ENCODE measurements at places on chromosomes 3 and 15.

- DNase-seq: no peak
These were observed 27.7 kb upstream of the CLDN16 start for GRCh38 chr3:190360228-190360627.

GRCh38 chr3:188899881-188900280 lies 271.9 kb upstream of the TPRG1 start:
- DNase-seq: no peak

GRCh38 chr3:188106887-188107830 lies 46.8 kb upstream of the LPP start:
- DNase-seq: no peak

- no peak for DNase-seq
These were observed 33.1 kb downstream of the TM2D3 start for GRCh38 chr15:101618851-101619614.

DNA sequence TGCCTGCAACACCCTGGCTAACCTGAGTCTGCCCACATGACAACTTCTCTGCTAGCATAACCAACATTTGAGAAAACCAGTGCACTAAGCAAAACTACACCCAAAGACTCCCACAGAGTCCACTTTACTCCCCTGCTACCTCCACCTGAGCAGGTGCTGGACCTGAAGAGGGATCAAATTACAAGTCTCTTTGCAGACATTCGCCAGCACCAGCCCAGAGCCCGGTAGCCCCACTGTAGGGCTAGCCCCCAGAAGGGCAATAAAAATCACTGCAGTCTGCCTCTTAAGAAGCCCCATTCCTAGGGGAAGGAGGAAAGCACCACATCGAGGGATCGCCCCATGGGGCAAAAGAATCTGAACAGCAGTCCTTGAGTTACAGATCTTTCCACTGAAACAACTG lies 472.2 kb downstream of the GRM7 start:
- no peak for DNase-seq

- DNase-seq: no peak
These were observed 29.1 kb downstream of the MKRN2 start for GRCh38 chr3:12585970-12586369.

DNA sequence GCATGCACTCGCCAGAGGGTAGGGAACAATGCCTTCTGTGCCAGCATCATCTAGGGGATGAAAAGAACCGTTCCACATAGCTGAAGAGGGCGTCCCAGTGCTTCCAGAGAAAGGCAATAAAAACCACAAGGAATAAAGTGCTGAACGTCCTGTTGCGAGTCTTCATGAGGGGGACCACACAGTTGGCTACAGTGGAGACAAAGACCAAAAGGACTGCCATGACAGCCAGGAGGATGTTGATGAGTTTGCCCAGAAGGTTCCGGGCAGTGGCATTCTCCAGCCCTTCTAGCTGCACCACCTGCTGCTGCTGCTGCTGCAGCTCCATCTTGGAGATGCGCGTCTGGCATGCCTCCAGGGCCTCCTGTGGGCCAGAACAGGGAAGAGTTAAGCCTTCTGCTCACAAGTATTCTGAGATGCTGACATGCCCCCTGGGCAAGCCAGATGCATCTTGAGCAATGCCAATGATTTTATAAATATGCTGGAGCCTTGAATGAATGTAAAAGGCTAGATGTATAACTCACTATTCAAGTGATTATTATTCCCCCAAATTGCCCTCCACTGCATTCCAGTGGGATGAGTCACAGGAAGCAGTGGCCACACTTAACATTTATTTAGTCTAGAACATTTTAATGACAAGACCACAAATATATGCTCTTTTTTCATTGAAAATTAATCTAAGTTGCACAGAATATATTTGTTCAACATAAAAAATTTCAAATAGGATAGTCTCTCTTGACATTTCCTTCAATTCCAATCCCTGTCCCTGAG lies 45.1 kb upstream of the PLXND1 start:
- peak; percentile 90 for DNase-seq

GRCh38 chr3:101146946-101147345 lies 153.7 kb upstream of the ABI3BP start:
- DNase-seq: no peak

DNA sequence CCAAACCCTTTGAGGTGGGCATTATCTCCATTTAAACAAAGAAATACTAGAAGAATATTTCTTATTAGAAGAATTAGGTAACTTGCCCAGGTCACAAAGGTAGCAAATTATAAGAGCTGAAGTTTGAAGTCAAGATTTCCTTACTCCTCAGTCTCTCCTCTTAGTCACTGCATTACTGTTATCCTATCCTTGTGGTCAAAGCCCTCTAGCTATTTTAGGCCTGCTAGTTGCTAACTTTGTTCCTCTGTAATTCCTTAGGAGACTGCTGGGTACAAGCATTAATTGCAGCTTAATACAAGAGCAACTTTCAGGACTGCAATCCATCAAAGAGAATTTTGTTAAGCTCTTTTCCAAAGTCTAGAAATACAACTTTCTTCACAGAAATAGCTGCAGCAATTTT lies 528.2 kb downstream of the ZIC1 start:
- peak; percentile 54 for DNase-seq

DNA sequence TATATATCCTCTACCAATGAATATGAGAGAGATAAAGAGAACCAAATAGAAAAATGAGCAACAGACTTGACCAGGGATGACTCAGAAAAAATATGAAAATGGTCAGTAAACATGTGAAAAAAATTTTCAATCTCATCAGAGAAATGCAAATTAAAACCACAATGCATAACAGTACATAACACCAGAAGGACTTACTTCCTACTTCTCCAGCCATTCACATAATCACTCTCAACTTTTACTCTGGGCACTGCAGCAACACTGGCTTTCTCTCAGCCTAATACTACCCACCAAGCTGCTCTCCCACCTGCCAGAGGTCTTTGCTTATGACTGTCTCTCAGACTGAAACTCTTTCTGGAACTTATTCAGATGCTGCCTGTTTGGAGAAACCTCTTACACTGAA lies 49.4 kb downstream of the DPH6 start:
- DNase-seq: no peak

- DNase-seq: no peak
These were observed 45.4 kb downstream of the CERS3 start for GRCh38 chr15:100483370-100483769.

GRCh38 chr3:184176377-184177330 lies 2.0 kb downstream of the AP2M1 start:
- peak; percentile 98 for DNase-seq

GRCh38 chr3:130948929-130949328 lies 55.0 kb downstream of the ATP2C1 start:
- DNase-seq: no peak

DNA sequence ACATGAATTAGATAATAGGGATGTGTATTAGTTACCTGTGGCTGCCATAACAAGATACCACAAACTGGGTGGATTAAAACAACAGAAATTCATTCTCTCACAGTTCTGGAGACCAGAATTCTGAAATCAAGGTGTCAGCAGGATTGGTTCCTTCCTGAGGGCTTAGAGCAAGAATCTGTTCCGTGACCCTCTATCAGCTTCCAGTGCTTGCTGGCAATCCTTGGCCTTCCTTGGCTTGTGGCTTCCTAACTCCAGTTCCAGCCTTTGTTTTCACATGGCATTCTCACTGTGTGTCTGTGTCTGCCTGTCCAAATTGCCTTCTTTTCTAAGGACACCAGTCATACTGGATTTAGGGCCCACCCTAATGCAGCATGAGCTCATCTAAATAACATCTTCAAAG lies 94.4 kb upstream of the NR2E3 start:
- no peak for DNase-seq

GRCh38 chr15:94480289-94480834 lies 249.0 kb downstream of the MCTP2 start:
- DNase-seq: no peak

DNA sequence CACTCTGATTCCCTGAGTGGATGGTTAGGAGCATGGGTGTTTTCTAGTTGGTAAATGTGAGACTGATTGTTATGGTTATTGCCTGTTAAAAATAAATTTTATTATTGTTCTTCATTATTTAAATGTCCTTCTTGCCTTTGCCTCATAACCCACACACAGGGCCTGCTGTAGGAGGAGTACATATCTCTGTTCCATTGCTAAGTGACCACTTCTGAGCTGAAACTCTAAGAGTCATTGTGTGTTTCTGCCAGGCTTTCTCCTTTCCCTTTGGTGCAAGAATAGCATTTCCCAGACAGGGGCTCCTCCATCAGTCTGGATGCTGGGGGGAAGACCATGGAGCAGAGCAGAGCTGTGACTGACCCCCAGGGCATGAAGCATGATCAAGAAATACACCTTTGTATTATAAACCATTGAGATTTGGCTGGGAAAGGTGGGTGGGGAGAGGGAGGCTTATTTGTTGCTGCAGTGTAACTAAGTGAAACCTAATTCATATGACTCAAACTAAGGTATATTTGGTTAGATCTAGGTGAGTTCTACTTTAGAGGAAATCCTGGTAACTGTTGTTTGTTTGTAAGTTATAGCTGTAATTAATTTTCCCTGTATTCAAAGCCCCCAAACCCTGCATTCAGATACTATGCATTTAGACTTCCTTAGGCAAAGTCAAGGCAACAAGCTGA lies 137.4 kb downstream of the TGFBR2 start:
- no peak for DNase-seq

- DNase-seq: no peak
These were observed 27.9 kb downstream of the C3orf18 start for GRCh38 chr3:50539356-50540286.

DNA sequence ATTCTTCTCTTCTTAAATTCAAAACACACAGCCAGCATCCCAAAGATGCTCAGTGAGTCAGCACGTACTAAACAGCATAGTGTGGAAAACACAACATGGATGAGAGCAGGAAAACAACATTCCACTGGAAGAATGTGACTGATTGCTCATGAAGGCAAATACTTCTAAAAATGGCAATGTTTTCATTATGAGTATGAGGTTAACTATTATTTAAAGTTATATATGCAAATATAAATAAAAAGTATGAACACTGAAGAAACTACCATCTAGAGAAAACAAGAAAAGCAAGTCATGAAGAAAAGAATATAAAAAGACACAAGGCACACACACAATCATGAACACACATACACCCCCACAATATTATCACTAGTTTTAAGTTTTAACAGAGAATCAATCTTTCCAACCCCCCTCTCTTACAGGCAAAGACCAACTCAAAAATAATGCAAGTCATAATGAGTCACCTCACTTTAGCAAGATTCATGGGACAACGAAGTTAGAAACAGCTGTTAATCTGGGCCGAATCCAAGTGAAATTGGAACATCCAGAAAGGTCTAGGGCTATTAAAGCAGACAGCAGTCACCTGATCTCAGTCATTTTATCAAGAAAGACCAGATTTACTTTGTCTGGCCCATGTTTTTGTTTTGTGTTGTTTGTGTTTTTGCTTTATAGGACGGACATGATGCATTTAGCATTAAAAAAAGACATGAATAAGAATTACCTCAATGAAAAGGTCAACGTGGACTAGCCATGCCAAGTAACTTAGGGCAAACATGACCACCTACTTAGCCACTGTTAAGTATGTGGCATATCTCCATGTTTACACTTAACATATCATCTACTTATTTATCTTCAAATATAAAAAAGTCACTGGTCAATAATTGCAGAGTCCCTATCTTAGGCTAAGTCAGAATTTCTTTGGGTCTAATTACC lies 18.1 kb downstream of the GBE1 start:
- peak; percentile 96 for DNase-seq

- DNase-seq: no peak
These were observed 21.8 kb upstream of the GPR156 start for GRCh38 chr3:120306519-120307455.

- DNase-seq: no peak
These were observed 26.8 kb upstream of the TKT start for GRCh38 chr3:53282581-53282980.

DNA sequence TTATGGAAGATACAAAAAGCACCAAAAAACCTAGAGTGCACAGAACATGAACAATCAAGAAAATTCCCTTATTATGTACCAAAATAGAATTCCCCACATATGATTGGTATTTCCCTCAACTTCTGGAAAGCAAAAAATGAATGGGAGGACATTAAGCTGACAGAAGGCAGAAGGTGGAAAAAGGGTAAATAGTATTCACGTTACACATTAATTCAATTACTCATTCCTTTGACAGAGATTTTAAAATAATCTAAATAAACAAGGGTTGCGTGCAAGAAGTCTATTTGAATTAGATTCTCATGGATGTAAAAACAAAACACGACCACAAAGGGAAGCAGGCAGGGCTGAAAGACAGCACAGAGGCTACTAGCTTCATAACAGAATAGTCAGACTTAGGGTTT lies 260.5 kb upstream of the ZPLD1 start:
- DNase-seq: peak; percentile 87

GRCh38 chr15:89338036-89338435 lies 3.4 kb upstream of the POLG start:
- DNase-seq: no peak

GRCh38 chr3:40237889-40238571 lies 71.5 kb upstream of the EIF1B start:
- DNase-seq: peak; percentile 29

GRCh38 chr15:35944945-35945585 lies 399.1 kb upstream of the DPH6 start:
- DNase-seq: no peak

GRCh38 chr15:41622901-41623300 lies 37.3 kb upstream of the MGA start:
- DNase-seq: no peak

GRCh38 chr15:59150185-59150584 lies 45.2 kb downstream of the CCNB2 start:
- no peak for DNase-seq

GRCh38 chr3:22453906-22454535 lies 703.0 kb upstream of the ZNF385D start:
- no peak for DNase-seq

DNA sequence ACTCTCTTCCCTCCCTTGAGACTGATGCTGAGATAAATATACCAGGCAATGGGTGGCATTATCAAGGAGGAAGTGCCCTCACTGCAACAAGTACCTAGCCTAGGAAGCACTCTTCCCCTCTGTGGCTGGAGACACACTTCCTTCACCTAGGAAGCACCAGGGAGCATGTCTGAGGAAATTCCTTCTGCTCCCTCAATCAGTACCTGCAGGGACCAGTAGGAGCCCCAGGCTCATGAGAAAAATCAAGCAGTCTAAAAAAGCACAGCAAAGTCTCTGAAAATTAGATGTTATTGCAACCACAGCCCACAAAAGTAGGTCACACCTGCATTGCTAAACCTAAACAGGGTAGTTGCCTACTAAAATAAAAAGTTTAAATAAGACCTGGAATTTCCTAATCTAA lies 78.2 kb upstream of the TRPM1 start:
- no peak for DNase-seq

- no peak for DNase-seq
These were observed 16.3 kb downstream of the C3orf20 start for GRCh38 chr3:14691239-14691638.
